ENCODE measurements at places on chromosomes 16 and 17. TPM values are rescaled to one million over a fixed set of nuclear protein-coding genes. Genes with fewer than 3 reads are reported as not detected.

- DNase-seq, result no peak
These were observed 587.7 kb downstream of the MAF start for GRCh38 chr16:79012671-79013434.

- no peak for DNase-seq
These were observed 130.6 kb upstream of the TOX3 start for GRCh38 chr16:52677501-52677900.

DNA sequence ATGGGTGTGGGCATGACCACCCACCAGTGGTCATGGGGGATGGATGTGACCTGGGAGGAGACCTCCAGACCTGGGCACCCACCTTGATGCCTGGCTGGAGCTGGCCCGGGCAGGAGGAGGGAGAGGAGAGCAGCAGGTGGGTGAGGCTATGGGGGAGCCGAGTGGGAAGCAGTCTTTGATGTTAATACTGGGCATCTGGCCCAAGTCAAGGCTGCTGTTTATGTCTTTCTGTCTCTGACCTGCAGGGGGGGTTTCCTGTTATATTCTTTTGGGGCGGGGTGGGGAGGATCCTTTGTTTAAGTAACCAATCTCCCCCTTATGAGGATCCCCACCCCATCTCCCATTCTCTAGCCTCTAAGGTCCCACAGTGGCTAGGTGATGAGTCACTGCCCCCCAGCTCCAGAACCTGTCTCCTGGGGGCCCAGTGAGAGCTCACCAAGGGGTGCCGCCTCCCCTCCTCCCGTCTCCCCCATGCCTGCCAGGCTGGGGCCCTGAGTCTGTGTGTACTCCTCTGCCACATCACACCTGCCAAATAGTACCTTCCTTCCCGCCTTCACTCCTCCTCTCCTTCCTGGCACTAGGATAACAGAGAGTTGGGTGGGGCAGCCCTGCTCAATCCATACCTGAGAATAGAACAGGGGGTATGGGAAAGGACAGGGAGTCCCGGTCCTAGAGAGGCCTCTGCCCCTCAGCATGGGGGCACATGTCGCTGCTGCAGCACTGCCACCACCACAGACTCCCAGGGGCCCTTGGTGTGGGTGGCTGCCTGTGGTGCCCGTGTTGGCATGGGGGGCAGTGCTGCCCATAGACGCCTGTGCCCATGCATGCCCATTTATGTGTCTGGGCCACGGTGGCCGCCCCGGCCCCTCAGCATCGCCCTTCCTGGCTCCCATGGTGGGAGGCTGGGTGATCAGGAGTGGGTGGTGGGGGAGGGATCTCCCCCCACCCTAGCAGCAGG lies 7.3 kb downstream of the THRA start:
- peak; percentile 31 for DNase-seq

GRCh38 chr16:87954361-87954760 lies 3.1 kb downstream of the BANP start:
- no peak for DNase-seq

DNA sequence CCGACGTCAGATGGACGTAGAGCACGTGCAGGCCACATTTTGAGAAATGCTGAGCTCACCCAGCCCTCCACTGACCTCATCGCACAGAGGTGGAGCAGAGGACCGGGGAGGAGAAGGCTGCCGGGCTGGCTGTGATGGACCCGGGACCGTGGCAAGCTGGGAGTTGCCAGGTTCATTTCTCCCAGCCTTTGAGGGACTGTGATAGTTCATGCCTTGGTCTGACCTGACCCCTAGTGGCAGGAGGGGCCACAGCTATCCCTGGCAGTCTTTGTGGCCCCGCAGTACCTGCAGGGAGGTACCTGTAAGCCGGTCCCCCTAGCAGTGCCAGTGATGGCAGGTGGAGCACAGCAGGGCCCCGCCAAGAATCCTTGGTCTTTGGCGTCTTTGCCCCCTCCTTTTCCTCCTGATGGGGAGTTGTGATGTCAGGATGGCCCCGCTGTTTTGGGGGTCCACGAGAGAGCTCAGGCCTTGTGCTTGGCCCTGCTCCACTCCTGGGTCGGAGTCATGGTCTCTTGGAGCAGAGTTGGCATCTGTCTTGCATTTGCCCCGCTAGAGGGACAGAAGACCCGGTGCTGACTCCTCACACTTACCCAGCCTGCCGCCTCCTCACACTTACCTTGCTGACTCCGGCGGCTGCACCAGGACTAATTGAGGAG lies 50.4 kb downstream of the OR1D5 start:
- peak; percentile 52 for DNase-seq

- no peak for DNase-seq
These were observed 2.9 kb downstream of the CCL2 start for GRCh38 chr17:34257986-34258326.

- DNase-seq, result no peak
These were observed 139.6 kb upstream of the SALL1 start for GRCh38 chr16:51290442-51291285.

DNA sequence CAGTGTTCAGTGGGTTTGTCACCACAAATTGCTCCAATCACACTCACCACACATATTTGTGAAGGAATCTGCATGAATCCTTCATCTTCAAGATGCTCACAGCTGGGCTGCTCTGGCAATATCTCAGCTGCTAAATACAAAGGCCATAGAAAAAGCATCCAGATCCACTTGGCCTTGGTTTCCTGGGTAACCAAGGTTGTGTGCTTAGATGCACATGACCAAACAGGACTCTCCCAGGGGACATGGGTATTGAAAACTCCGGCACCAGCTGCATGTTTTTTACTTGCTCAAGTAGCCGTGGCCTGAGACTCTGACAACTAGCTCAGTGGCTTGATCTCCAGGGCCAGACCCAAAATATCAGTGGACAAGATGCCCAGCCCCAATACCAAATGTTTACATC lies 131.3 kb downstream of the CBLN1 start:
- no peak for DNase-seq

- no peak for DNase-seq
These were observed 13.2 kb downstream of the GLIS2 start for GRCh38 chr16:4328782-4329775.

- no peak for DNase-seq
These were observed 2.0 kb downstream of the KLHL36 start for GRCh38 chr16:84650062-84650991.

GRCh38 chr16:57127037-57127763 lies 34.8 kb downstream of the CPNE2 start:
- no peak for DNase-seq

GRCh38 chr17:19937522-19937921 lies 40.1 kb downstream of the AKAP10 start:
- DNase-seq, result no peak

GRCh38 chr16:70421473-70422311 lies 17.2 kb downstream of the ST3GAL2 start:
- no peak for DNase-seq

GRCh38 chr17:41592601-41593305 lies 6.1 kb upstream of the KRT14 start:
- no peak for DNase-seq

DNA sequence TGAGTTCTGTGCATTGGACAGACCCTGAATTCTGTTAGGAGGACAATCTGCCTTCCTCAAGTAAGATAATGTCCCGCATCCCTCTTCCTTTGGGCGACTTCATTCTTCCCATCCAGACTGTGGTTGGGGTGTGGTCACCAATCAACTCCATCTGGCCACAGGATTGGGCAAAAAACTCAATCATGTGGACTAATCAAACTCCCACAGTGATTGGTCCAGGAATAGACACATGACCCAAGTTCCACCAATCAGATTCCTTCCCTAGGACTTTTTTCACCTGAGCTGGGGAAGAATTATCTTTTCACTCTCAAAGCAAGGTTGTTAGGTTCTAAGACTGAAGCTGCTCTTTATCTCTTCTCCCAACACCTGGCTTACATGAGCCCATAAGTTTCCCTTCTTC lies 13.2 kb upstream of the NKD1 start:
- no peak for DNase-seq

GRCh38 chr17:82230609-82231311 lies 1.9 kb downstream of the SLC16A3 start:
- DNase-seq, result no peak

DNA sequence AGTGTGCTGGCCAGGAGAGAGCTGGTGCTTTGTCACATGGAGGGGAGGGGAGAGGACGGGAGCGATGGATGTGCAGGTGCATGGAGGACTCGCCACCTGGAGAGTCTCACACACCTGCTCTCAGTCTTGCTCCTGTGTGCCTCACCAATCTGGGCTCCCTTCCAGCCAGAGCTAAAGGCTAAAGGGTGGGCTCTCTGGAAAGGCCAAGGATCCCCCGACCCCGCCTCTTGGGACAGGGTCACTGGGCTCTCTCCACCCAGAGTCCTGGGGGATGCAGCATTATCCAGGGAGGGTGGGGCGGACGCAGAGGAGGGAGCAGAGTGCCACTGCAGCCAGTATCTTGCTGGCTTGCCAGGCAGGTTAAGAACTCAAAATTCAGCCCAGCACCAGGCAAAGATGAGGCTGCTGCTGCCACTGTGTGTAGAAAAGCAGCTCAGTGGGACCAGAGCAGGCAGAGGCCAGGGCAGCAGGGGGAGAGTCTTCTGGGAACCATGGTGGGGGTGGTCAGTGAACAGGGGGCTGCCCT lies 5.4 kb upstream of the STAT5B start:
- DNase-seq, result peak; percentile 5

- DNase-seq, result no peak
These were observed 8.9 kb upstream of the C16orf74 start for GRCh38 chr16:85759631-85760419.

DNA sequence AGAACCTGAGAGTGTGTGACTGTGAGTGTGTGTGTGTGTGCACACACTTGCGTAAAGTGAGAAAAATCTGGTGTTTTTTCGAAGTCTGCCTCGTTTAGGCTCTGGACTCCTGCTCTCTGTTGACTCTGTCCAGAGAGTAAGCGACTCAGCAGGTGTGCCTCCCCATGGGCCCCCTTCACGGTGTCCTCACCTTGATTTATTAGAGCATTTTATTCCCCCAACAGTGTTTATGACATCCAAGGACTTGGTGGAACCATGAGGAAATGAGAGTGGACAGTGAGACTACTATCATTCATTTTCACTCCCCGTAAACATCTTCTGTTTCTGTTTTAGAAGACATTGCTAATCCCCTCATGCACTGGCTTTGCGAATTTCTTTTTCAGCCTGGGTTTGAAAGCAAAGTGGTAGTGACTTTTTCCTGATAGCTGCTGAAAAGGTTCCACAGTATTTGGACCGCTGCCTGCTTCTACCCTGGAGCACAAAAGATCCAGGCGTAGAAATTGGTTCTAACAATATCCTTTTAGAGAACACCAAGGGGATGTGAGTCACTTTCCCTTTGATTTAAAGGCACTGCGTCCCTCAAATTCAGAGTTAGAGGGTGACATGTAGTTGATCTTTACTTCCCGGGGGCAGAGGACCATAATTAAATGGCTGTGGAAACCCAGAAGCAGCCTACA lies 218.2 kb downstream of the WWOX start:
- no peak for DNase-seq

DNA sequence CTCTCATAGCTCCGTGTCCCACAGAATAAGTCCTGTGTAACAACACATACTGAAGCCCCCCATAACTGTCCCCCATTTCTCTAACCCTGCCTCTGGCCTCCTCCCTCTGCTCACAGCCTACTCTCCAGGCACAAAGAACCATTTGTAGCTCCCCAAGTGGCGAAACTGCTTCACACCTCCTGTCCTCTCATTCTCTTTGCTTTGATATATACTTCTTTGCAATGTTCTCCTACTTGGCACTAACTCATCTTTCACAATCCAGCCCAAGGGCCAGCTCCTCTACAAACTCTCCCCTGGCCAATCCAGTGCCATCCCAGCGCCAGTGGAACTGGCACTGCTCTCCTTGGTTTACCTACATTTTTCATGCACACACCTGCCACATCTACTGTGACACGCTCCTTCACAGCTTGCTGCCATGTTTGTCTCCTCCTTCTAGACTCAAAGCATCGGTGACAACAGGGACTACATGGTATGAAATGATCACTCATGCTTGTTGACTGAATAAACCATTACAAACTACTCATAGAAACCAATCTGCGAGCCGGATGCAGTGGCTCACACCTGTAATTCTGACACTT lies 12.8 kb downstream of the CYTH1 start:
- peak; percentile 45 for DNase-seq

GRCh38 chr16:85481206-85481605 lies 131.9 kb upstream of the GSE1 start:
- no peak for DNase-seq

- no peak for DNase-seq
These were observed 22.2 kb downstream of the WSCD1 start for GRCh38 chr17:6092182-6092902.

DNA sequence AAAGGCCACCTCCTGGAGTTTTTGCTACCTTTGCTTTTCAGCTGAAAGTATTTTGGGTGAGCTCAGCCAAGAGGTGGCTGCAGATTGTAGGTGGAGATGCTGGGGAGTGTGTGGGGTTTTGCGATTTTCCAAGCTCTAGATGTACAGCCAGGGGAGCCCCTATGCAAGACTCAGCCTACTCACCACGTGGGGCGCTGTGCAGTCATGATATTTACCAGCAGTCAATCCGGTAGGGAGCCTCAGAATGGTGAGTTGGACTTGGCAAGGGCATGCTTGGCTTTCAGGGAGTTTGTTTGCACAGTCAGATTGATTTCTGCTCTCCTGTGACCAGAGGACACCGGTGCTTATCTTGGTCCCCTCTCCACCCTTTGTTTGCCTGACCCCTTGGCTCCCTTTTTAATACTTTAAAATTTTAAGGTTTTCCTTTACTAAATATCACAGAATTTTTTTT lies 175.3 kb downstream of the UTP18 start:
- DNase-seq, result no peak

DNA sequence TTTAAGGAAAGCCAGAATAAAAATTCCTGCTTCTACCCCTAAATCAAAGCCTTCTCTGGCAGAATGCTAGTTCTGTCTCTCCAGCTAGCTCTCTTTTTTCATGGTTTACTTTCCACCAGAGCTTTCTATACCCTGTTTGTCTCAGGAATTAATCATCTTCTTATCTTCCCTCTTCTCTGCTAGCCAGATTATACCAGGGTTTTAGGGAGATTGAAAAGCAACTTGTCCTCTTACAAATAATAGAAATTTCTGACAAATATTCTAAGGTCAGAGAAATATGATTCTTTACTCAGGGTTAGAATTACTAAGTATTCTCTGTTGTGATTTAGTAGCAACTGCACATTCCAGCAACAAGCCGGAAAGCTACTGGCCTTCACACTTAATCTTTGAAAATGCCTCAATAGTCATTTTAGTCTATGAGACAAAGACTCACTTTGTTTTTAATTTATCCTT lies 166.4 kb downstream of the TANC2 start:
- no peak for DNase-seq

GRCh38 chr17:79667121-79667715 lies 56.4 kb upstream of the RBFOX3 start:
- DNase-seq, result no peak

GRCh38 chr17:6843241-6843880 lies 11.8 kb upstream of the TEKT1 start:
- peak; percentile 46 for DNase-seq

CLEC18C gene
- polyA plus RNA-seq, result not detected

ALOXE3 gene
- not detected for polyA plus RNA-seq

TBC1D3I gene
- polyA plus RNA-seq, result not detected

PPP1R1B gene
- not detected for polyA plus RNA-seq

CA5A gene
- not detected for polyA plus RNA-seq

SMPD3 gene
- polyA plus RNA-seq, result 0.80 TPM

SYCE1L gene
- 8.7 TPM for polyA plus RNA-seq

ALOX15B gene
- polyA plus RNA-seq, result not detected

LPO gene
- polyA plus RNA-seq, result not detected

HOXB8 gene
- polyA plus RNA-seq, result not detected

KRTAP2-3 gene
- polyA plus RNA-seq, result not detected

KRT27 gene
- not detected for polyA plus RNA-seq

FBXO39 gene
- 0.15 TPM for polyA plus RNA-seq

MPV17L gene
- polyA plus RNA-seq, result not detected

RAP1GAP2 gene
- polyA plus RNA-seq, result 0.78 TPM

KCNG4 gene
- polyA plus RNA-seq, result not detected

ADAM11 gene
- 0.17 TPM for polyA plus RNA-seq

PNMT gene
- not detected for polyA plus RNA-seq

STARD3 gene
- polyA plus RNA-seq, result 51.6 TPM

DNASE1L2 gene
- polyA plus RNA-seq, result not detected

CCL16 gene
- not detected for polyA plus RNA-seq

KRT222 gene
- polyA plus RNA-seq, result not detected
